ENCODE measurements at places on chromosomes 13 and 19.

- peak; percentile 61 for DNase-seq
Measured at GRCh38 chr13:27954406-27954851, 14.7 kb downstream of the CDX2 start.

DNA sequence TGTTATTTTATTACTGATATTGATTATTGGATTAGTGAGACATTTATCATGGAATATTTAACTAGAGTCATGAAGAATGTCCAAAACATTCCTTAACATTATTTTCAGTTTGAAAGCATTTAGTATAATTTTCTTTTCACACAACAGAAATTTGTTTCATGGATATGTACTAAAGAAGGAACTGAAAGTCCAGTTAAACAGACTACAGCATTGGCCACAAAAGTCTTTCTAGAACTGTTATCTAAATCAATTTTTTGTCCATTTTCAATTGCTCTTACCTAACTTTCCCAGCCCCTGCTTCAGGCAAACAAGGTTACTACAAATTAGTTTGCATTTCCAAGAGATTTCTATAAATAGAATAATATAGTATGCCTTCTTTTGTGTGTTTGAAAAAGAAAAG lies 1018.0 kb upstream of the PCDH20 start:
- no peak for DNase-seq

DNA sequence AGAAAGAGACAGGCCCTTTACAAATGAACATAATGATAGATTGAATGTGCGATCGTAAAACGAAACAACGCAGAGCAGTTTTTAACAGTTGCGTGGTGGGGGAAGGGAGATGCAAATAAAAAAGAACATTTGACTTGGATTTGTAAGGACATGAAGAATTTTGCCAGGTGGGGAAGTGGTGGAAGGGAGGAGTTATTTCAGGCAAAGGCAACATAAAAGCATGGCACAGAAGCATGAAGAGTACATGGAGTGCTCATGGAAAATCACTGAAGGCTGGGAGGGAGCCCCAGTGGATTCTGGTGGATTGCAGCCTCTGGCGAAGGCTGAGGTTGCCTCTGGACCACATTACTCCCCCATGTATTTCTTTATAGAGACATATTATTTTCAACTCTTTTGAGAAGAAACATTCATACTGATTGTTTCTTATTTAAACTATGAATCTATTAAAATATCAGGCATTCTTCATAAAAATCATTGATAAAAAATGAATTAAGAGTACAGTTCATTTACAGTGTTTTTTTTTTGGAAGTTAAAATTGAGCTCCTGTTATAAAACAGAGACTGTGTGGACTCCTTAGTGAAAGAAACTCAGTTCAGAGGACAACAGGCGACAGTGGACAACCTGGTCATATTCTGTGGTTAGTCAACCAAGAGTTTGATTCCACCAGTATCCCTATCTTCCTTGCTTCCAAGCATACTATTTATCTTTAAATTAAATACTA lies 57.5 kb downstream of the STARD13 start:
- no peak for DNase-seq

DNA sequence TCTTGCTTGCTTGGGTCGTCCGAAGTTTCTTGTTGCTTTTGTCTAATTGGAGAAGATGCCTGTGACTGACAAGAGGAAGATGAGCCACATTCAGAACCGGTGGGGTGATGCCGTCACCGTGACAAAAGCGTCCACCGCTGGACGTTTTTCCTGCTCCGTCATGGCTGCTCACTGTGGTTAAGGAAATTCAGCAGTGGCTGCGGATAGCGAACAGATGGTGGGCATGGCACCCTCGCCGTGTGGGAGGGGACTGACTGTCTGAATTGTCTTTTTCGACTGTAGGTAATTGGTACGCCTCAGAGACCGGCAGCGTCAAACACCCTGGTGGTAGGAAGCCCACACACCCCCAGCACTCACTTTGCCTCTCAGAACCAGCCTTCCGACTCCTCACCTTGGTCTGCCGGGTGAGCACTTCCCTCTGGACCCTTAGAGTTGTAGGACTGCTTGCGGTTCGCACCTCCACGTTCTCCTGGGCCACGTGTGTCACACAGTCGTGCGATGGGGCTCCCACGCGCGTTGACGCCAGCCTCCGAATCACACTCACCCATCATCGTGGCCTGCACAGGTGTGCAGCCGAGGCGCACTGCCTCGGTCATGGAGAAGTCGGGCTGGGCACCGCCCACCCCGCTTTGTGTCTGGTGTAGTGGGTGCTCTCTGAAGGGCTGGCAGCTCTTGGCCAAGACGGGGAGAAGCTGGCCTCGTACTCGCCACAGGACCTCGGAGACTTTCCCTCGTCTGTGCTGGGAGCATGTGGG lies 26.5 kb downstream of the ATP4B start:
- DNase-seq = no peak

GRCh38 chr19:1395194-1396018 lies 5.9 kb downstream of the GAMT start:
- peak; percentile 83 for DNase-seq

DNA sequence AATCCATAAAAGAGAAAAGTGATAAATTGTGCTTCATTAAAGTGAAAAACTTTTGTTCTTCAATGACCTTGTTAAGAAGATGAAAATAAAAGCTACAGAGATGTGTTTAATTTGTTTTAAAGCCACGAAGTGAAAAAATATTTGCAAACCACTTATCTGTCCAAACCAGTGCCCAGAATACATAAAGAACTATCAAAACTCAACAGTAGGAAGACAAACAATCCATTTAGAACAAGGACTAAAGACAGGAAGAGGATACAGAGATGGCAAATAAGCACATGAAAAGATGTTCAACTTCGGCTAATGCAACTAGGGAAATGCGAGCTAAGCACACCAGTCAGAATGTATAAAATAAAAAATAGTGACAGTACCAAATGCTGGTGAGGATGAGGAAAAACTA lies 15.0 kb downstream of the GJB6 start:
- DNase-seq = no peak

DNA sequence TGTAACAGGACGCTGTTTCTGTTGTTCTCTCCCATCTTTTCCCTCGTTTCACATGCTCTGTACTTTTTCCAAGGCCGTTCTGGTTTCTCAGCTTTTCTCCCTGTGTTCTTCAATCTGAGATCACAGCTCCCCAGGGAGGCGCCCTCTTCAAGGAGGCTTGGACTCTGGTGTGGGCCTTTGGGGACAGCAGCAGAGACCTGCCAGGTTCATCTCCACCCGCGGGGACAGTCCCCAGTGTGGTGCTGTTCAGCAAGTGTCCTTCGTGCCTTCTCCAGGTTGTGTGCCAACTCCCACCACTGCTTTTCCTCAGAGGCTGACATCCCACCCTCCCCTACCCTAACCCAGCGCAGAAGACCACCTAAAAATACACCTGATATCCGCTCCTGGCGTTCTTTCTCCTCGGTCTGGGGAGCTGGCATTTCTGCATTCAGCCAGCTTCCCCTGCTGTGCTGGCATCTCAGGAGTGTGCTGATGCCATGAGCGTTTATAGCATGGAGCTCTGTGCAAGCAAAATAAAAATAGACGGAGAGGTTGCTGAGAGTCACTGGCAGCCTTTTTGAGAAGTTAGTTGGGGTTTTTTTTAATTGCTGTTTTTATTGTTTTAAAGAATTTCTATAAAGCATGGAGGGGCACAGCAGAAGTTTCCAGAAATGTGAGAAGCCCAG lies 149.4 kb downstream of the STK24 start:
- no peak for DNase-seq

DNA sequence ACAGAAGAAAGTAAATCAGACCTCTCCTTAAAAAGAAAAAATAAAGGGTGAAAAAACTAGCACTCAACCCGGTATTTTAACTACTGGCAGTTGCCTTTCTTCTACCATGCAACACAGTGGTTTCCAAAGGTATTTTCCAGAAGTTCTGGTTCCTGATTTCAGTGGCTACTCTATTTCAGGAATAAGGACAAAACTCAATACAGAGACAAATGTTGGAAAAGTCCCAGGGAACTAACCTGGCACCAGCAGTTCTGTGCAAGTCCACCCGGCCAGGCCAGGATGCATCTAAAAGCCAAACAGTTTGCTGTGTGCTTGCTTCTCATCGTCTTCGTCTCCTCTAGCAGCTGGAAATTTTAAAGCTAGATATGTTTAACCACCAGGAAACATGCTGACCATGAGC lies 52.5 kb downstream of the FOXO1 start:
- DNase-seq = no peak

DNA sequence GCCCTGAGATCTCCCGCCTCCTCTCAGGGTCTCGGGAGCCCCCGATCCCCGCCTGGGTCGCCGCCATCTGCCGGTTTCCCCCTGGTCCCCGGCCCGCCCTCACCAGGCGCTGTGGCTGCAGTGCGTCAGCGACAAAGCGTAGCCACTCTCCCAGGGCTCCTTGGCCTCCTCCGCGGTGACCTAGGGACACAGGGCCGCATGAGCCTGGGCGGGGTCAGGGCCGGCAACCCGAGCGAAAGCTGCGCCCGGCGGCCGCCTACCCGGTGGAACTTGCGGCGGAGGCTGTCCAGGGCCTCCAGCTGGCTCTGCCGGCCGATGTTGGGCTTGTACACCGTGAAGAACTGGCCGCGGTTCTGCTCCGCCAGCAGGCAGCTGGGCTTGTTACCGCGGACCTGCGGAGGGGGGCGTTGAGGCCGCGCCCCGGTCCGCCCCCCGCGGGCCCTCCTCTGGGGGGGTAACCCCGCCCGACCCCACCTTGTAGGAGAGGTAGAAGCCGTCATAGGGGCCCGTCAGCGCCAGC lies 5.3 kb downstream of the GPX4 start:
- peak; percentile 36 for DNase-seq

DNA sequence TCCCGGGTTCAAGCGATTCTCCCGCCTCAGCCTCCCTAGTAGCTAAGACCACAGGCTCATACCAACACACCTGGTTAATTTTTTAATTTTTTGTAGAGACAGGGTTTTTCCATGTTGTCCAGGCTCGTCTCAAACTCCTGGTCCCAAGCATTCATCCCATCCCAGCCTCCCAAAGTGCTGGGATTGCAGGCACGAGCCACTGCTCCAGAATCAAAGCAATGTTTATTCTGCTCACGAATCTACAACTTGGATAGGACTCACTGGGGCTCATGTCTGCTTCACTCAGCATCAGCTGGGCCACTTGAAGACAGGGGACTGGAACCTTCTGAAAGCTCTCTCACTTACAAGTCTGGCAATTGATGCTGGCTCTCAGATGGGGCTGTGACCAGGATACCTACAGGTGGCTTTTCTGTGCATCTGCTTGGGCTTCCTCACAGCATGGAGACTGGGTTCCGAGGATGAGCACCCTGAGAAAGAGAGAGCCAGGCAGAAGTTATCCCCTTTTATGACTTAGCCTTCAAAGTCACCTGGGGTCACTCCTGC lies 8.2 kb upstream of the ZNF792 start:
- DNase-seq = no peak

- no peak for DNase-seq
Measured at GRCh38 chr13:111946214-111946613, 120.7 kb upstream of the SOX1 start.

GRCh38 chr19:35525873-35526272 lies 2.2 kb downstream of the SBSN start:
- DNase-seq = no peak

- DNase-seq = peak; percentile 96
Measured at GRCh38 chr19:44718441-44719261, 19.7 kb downstream of the CEACAM16 start.

DNA sequence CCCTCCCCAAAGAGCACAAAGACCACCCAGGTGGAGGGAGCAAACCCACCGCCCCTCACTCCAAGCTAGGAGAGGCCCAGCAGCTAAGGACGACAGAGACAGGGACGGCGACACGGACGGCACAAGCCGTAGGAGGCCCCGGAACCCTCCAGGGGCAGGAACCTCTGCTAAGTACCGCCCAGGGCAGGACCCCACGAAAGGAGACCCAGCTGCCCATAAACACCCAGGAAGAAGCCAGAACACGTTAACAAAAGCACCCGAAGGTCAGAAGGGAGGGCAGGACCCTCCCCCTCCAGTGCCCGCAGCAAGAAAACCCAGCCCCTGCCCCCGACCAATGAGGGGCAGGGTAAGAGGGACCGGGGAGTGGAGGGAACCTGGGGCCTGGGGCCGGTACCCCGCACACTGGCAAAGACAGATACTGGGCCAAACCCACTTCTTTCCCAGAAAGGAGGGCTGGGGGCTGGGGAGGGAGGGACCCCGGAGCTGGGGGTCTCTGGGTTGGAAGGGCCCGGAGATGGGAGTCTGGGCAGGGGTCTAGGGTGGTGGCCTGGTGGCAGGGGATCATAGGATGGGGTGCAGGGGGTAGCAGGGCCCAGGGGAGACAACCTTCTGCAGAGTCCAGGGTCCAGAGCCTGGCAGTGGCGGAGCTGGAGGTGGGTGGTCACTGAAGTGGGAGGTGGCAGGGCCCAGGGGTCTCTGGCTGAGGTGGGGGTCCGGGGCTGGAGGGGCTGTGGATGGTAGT lies 2.4 kb downstream of the BTBD2 start:
- DNase-seq = no peak

DNA sequence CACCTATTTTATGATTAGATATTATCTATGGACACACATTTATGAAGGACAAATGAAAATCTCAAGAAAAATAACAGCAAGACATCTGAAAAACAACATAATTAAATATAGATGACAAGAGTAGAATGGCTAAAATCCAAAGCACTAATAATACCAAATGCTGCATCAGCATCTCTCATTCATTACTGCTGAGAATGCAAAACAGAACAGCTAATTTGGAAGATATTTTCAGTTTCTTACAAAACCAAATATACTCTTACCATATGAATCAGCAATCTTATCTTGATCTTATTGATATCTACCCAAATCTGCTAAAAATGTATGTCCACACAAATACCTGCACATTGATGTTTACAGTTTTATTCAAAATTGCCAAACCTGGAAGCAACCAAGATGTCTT lies 829.1 kb upstream of the MIR17HG start:
- no peak for DNase-seq

- DNase-seq = no peak
Measured at GRCh38 chr13:35886332-35887114, 244.7 kb downstream of the DCLK1 start.

GRCh38 chr13:92823059-92823458 lies 403.5 kb upstream of the GPC6 start:
- no peak for DNase-seq

Data from body of pancreas (tissue), 4 donors.